ENCODE measurements at places on chromosomes 2 and 18.

GRCh38 chr2:72204156-72204785 is 56.6 kb upstream of the CYP26B1 start:
- DNase-seq: no peak

- DNase-seq: no peak
Observed at GRCh38 chr2:101706819-101707177, 9.3 kb downstream of the MAP4K4 start.

DNA sequence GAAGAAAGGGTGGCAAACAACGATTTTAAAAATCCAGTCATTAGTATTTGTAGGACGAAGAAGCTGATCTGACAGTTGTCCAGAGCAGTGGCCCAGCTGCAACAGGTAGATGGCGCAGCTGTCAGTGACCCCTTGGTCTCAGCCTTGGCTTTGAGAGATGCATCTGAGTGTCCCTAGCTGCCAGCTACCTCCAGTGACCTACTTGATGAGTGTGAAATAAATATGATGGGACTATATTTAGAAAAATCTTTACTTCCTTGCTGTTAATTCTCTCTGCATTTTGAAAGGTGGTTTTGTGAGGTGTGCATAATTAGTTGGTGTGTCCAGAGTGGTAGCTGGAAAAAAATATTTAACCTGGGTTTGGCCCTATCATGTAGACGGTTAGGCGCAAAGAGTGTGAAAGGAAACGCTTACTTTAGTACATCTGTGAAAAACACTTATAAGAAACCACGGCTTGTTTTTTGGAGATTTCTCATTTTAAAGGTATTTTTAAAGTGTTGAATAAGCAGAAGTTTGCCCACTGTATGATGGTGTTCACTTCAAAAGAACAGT is 963 bp downstream of the INPP1 start:
- no peak for DNase-seq

DNA sequence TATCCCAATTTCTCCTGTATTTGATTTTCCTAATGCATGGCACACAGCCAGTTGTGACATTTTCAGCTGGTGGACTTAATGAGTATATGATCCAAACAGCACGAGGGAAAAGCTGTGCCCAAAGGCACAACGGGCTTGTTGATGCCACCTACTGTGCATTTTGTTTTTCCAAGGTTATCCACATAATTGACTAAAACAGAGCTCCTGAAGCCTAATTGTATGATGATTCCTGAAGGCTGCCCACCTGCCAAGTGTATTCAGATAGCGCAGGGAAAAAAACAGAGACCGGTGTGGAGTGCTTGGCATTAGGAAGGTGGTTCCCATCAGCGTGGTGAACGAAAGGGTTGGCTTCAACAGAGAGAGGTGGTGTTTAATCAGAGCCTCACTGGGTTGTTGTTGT is 14.9 kb downstream of the RBMS1 start:
- no peak for DNase-seq

- no peak for DNase-seq
Observed at GRCh38 chr2:58535182-58535581, 294.1 kb upstream of the FANCL start.

DNA sequence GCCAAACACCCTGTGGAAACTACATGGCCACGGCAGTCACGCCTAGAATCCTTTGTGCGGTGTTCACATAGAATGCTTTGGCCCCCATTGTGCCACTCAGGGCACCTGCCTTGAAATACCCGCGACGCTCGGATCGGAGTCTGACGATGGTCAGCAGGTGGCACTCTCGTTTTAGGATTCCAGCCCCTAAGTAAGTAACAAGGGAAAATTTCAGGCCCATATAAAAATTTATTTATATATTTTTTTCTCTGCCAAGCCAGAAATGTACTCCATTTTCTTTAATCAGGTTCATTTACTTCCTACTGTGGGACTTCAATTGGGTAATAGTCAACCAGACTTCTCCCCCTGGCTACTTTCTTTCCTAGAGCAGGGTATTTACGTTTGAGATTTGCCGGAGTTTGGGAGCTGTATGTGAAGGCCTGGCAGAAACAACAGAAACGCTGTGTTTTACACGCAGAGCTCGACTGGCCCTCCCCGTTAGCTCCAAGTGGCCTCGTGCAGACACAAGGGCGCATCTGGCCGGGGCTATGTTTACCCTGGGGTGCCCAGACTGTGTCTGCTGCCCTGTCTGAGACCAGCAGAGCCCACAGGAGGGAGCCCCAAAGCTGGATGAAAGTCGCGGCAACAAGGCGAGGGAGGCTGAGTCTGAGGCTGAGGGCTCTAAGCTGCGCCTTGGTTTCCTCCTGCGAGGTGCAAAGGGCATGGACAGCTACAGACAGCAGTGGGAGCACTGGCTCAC is 41.6 kb downstream of the LRRC30 start:
- no peak for DNase-seq

DNA sequence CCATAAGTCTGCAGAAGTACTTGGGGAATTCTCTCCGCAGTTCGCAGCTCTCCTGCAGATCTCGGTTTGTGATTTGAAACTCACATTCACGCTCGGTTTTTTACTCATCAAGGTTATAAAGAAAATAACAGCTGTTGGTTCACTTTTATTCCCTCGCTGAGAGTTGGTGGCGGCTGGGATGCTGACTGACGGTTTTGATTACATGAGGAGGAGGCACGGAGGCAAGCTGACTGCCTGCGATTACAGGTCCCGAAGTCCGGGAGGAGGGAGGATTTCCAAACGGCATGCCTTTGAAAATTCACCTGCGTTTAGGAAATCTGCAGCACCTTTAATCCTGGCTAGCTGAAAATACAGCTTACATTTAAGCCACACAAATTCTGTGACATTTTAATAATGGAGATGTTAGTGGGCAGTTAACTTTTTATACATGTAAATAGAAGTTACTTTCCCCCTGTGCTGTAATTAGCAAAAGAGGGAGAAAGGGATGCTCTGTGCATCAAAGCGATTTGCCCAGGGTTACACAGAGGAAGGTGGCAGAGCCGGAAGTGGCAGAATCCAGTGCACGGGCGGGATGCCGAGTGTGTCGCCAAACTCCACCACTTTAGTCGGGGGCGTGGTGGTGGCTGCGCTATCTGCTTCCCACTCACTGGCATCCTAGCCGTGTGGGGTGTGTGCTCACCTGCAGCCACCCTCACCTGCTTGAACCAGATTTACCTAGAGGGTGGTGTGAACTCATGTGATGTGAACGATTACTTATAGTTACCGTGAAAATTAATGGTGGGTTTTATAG is 14.7 kb downstream of the AGAP1 start:
- DNase-seq: no peak

Measured in cerebellar nuclear complex (tissue), 1 donor.